ENCODE measurements at places on chromosomes 3 and 15.

GRCh38 chr15:27672537-27672936, 426.6 kb downstream of the OCA2 start:
- no peak for DNase-seq

DNA sequence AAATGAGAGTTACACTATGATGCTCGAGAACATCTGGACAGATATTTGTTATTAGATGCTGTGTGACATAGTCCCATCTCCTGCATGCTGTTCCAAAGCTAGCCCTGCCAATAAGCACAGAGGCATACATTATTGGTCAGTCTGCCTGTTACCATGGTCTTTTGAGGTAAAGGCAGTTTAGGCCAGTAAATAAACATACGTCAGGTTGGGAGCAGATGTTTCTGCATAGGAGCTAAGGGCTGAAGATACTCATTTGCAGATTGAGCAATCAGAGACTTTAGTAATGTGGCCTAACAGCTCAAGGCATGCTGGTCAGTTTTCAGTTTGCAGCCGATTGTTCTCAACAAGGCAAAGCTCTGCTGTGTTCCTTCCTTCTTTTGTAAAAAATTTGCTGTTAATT, 192.9 kb downstream of the ADAMTSL3 start:
- no peak for DNase-seq

DNA sequence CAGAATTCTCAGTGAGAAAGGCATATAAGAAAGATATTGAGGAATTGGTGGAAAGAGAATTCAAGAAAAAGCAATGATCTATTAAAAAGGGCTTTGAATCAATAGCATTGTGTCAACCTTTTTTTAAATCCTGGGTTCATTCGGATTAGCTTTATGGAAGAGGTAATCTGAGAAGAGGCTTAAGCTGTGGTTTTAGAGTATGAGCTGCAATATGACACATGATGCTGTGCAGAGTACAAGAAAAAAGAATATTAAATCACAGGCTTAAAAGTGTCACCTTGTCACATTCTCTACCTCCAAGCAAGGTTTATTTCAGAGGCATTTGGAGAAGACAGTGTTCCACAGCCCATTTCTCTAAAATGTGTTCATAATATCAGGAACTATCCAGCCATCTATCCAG, 128.9 kb downstream of the RTP4 start:
- DNase-seq, result no peak

- no peak for DNase-seq
These were observed 53.5 kb upstream of the ACAN start for GRCh38 chr15:88749699-88750098.

DNA sequence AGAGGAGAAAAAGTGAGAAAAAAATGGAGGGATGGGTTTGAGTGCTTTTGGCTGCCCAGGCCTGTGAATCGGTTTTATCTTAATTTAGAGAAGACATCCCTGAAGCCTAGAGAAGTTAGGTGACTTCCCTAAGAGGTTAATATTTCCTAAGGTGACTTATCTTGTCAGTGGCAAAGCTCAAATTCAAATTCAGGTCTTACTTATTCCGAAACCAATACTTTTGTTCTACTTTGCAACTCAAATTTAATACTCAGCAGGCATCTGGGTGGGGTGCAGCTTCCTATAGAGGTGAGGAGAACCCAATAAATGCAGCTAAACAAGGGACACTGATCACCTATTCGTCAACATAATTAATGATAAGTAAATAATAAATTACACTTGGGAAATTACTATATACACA, 54.9 kb upstream of the MYRIP start:
- no peak for DNase-seq

- DNase-seq, result no peak
These were observed 71.2 kb upstream of the WNT5A start for GRCh38 chr3:55558316-55558715.

GRCh38 chr3:183312433-183312832, 59.4 kb downstream of the B3GNT5 start:
- no peak for DNase-seq

- no peak for DNase-seq
These were observed 1.1 kb downstream of the HEG1 start for GRCh38 chr3:125054449-125055329.

- DNase-seq, result no peak
These were observed 41.3 kb downstream of the RPN1 start for GRCh38 chr3:128609294-128609693.

GRCh38 chr15:99536422-99537040, 29.3 kb upstream of the MEF2A start:
- DNase-seq, result peak; percentile 22

DNA sequence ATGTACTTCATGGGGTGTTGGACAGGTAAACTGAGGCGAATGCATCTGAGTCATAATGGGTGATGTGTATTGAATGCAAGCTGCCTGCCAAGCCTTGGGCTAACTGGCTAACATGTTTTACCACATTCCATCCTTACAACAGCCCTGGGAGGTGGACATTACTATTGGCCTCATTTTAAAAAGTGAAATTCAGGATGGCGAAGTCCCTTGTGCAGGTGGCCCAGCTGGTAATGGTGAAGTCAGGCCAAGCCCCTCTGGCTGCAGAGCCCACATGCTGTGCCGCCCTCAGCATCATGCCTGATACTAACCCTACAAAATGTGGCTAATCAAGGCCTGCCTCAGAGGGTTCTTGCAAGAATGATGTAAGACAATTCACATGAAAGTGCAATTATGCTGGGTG, 60.0 kb upstream of the CHD2 start:
- no peak for DNase-seq

DNA sequence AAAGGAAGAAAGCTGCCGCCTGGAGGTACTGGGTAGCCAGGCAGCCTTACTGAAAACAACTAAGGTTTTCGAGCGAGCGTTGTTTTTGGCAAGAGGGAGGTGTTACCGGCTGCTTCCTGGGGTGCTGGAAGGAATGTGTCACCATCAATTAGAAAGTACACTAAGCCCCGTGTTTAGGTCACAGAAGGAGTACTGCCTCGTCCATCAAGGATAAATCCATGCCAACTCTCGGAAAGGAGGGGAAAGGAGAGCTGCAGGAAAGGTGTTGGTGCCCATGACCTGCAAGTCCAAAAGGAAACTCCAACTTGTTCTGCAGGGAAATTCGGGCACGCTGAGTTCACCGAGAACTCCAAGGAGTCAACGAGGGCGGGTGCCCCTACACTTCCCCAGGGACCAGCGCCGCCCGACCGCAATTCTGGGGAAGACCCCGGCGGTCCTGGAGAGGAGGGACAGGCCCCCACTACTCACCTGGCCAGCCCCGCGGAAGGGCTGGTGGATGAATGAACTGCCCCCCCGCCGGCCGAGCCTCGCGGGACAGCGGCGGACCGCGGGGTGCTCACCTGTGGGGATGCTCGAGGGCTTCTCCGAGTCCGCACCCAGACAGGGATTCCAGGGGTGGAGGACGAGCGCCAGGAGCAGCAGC, 542 bp downstream of the PLOD2 start:
- peak; percentile 45 for DNase-seq

GRCh38 chr15:79798311-79798710, 98.5 kb downstream of the MTHFS start:
- DNase-seq, result no peak

DNA sequence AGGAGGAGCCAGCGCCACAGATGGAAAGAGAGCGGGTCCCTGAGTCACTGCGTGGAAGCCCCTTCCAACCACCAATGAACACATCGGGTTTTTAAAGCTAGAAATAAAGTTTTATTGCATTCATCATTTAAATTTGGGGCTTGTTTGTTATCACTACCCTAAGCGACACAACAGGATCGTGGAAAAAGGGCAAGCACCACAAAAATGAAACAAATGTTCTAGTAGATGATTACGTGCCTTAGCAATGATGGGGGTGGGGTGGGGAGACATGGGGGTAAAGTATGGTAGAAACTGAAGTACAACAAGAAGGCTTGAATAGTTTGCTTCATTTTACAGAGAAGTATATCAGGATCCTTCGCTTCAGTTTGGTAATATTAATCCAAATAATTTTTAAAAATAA, 221.6 kb upstream of the ATP10A start:
- DNase-seq, result no peak

GRCh38 chr3:145457825-145458552, 703.0 kb downstream of the PLOD2 start:
- no peak for DNase-seq

GRCh38 chr3:172569128-172570008, 46.1 kb upstream of the TNFSF10 start:
- no peak for DNase-seq

GRCh38 chr3:95408464-95408862, 1345.6 kb downstream of the NSUN3 start:
- DNase-seq, result no peak

- DNase-seq, result no peak
These were observed 19.6 kb downstream of the FAH start for GRCh38 chr15:80172401-80172800.
